ENCODE measurements at places on chromosomes 2 and 18.

DNA sequence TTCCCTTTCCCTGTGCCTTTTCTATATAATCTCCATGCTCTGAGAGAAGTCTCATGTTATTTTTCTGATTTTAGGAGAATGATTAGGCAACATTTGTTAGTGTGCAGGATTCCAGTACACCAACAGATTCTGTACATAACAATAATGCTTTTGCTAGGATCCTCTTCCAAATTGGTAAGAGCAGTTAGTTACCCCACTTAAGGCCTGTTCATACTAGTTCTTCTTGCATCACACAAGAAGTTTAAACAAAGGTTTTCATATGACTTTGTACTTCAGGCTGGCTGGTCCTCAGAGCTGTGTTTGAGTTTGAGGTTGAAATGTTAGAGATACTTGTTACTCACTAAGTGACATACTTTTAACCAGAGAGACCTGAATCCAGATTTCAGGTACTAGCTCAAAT, 686.9 kb upstream of the NRXN1 start:
- no peak for DNase-seq
- no peaks in the 10 kb centered on the region for H3K36me3 ChIP-seq
- no peaks in the 10 kb centered on the region for H3K4me1 ChIP-seq
- H3K27me3 ChIP-seq = no peaks in the 10 kb centered on the region
- H3K4me3 ChIP-seq = no peak overlapping the region

- peak; percentile 88 for DNase-seq
- no peaks in the 10 kb centered on the region for H3K36me3 ChIP-seq
- no peaks in the 10 kb centered on the region for H3K27me3 ChIP-seq
- H3K4me3 ChIP-seq = no peak overlapping the region
- H3K4me1 ChIP-seq = peaks cover 5% of the 10 kb centered on the region
- H3K27ac ChIP-seq = peak overlapping the region; percentile 17
Measured at GRCh38 chr2:95333888-95334338, 36.8 kb downstream of the KCNIP3 start.

GRCh38 chr2:85754313-85755095, 713 bp downstream of the ATOH8 start:
- H3K4me1 ChIP-seq = peaks cover 4% of the 10 kb centered on the region
- H3K27ac ChIP-seq = peak overlapping the region; percentile 54
- H3K36me3 ChIP-seq = no peaks in the 10 kb centered on the region
- peak overlapping the region; percentile 99 for H3K4me3 ChIP-seq

GRCh38 chr2:77767388-77768076, 245.4 kb upstream of the LRRTM4 start:
- H3K27me3 ChIP-seq = no peaks in the 10 kb centered on the region
- H3K4me3 ChIP-seq = no peak overlapping the region
- peaks cover 5% of the 10 kb centered on the region for H3K36me3 ChIP-seq
- no peak for DNase-seq
- no peak overlapping the region for H3K27ac ChIP-seq
- no peaks in the 10 kb centered on the region for H3K4me1 ChIP-seq

DNA sequence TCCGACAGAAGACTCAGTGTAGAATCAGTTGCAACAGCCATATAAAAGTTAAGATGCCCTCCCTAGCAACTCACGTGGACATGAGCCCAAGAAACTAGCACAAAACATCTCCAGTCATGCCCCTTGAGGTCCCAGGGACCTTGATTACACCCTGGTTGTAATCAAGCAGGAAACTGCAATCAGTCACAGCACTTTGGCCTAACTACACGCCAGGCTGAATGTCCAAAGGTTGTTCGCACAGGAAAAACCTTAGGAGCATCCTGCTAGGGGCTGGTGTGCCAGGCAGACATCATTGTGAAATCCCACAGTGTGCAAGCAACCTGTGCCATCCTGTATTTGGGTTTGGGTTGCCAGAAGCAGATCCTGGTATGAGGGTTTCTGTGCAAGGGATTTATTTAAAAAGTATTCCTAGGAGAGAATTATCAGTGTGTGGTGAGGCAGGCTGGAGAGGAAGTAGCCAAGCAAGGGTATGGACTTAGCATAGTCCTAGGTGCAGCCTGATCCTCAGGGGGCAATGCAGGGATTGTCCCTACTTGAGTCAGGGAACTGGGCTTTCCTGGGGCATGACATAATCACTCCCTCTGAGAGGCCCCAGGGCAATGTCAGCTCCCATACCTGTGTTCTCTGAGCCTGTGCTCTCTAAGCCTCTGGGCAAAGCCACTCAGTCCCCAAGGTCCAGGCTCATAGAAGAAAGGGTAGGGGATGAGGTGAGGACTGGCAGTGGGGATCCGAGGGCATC, 17.8 kb upstream of the SULT1C2 start:
- H3K4me3 ChIP-seq = no peak overlapping the region
- H3K27ac ChIP-seq = no peak overlapping the region
- DNase-seq = no peak
- no peaks in the 10 kb centered on the region for H3K4me1 ChIP-seq
- no peaks in the 10 kb centered on the region for H3K36me3 ChIP-seq

Measured in breast epithelium (tissue), 4 donors.